ENCODE measurements at places on chromosomes 16 and 17. TPM values are rescaled to one million over a fixed set of nuclear protein-coding genes. Genes with fewer than 3 reads are reported as not detected.

The LRRC37B gene
- total RNA-seq = 9.9 TPM

The C16orf92 gene
- not detected for total RNA-seq

The ARL17A gene
- total RNA-seq = 2.5 TPM

The MRC2 gene
- total RNA-seq = 55.5 TPM

The KRT40 gene
- total RNA-seq = not detected

The SCARF1 gene
- total RNA-seq = 0.21 TPM

The IGSF6 gene
- not detected for total RNA-seq

The SHISA9 gene
- 0.08 TPM for total RNA-seq

The SPN gene
- total RNA-seq = not detected

The OMG gene
- not detected for total RNA-seq

The LITAF gene
- 202 TPM for total RNA-seq

The C1QTNF8 gene
- 0.05 TPM for total RNA-seq

The CACNG5 gene
- total RNA-seq = not detected

The SREBF1 gene
- 57.2 TPM for total RNA-seq

The PRSS33 gene
- not detected for total RNA-seq

The PROCA1 gene
- total RNA-seq = 1.4 TPM

The DNAI2 gene
- not detected for total RNA-seq

The RNF222 gene
- not detected for total RNA-seq

The ABCA6 gene
- total RNA-seq = 0.02 TPM

The RAMP2 gene
- total RNA-seq = 1.5 TPM

The THOC6 gene
- 29.8 TPM for total RNA-seq

The PIRT gene
- not detected for total RNA-seq

The PDIA2 gene
- 0.35 TPM for total RNA-seq

The ALOX12B gene
- 1.6 TPM for total RNA-seq

The KRT9 gene
- not detected for total RNA-seq

The INCA1 gene
- 1.2 TPM for total RNA-seq

The GNPTG gene
- 36.5 TPM for total RNA-seq

The PLCD3 gene
- 156 TPM for total RNA-seq

The PRSS36 gene
- total RNA-seq = 1.2 TPM

The MYLK3 gene
- 0.09 TPM for total RNA-seq

The RAI1 gene
- 48.1 TPM for total RNA-seq

The CCL17 gene
- total RNA-seq = not detected

The KRTAP4-6 gene
- total RNA-seq = not detected

The CFAP97D1 gene
- 0.07 TPM for total RNA-seq

The KRT16 gene
- 1.5 TPM for total RNA-seq

The PITPNM3 gene
- 1.5 TPM for total RNA-seq

The FXR2 gene
- 60.2 TPM for total RNA-seq

The ICAM2 gene
- total RNA-seq = not detected

The ITGAX gene
- total RNA-seq = 0.82 TPM

The BEAN1 gene
- total RNA-seq = 5.6 TPM

The KRT33A gene
- total RNA-seq = not detected

The CD300H gene
- total RNA-seq = 0.17 TPM

The ITGB3 gene
- total RNA-seq = 4.7 TPM

The BCO1 gene
- total RNA-seq = 1.2 TPM

All from A549 treated with dexamethasone at 1 μM for 4 hours (cell line).